ACHN (cell line): ENCODE measurements at places on chromosomes 6 and 20.
A peak's percentile ranks its signal among the peaks of the same experiment; 100 is the strongest.

DNA sequence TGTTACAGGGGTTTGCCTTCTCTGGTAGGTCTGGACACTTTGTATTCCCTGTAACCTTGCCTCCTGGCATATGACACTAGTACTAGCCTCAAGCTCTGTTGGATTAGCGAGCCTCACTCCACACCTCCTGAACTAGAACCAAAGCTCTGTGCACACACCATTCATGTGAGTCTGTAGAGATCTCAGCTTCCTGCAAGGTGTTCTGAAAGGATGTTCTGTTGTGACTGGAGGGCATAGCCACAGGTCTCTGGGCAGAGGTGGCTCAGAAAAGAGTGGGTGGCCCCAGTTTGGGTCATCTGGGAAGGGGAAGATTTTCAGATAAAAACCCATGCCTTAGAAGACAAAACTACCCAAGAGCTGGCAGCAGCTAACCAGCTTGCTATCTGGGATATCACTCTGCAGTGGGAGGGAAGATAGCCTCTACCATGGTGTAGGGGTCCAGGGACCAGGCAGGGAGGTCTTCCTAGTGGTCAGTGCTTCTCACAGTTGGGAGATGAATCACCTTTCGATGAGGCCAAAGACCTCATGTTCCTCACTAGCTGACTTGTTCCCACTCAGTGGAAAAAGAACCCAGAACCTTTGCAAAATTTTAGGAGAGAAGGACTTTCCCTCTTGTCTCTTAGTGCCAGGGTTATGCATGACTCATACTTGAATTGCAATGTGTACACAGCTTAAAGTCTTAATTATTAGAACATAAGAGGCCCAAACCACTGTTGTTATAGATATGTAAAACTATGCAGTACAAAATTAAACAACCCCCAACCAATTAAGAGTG lies 41.4 kb downstream of the HLA-F start:
- DNase-seq: no peak

GRCh38 chr6:21198032-21198640 lies 395.4 kb upstream of the SOX4 start:
- DNase-seq: no peak

DNA sequence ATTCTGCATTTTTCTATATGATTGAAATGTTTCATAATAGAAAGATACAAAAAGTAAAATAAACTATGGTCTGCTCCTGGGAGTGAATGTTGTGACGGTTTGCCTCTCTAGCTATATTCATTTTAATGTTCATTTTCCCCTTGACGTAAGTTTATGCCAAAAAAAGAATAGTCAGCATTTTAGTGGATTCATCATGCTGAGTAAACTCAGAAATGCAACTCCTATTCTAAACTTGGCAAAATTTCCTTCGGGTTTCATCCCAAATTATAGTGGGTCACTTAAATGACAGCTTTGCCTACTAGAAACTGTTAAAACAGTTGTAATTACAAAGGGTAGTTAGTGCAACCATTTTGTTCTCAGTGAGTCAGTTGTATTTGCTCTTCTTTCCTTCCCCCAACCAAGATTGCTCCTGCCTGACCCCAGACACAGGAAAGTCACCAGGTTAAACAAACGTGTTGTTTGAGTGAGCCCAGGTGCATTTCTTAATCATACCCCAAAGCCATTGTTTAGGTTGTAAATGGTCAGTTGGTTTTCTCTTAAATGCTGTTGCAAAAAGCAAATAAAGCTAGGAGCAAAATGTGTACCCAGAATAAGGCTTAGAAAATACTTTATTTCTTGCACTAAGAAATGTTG lies 482.3 kb upstream of the SOX4 start:
- no peak for DNase-seq

DNA sequence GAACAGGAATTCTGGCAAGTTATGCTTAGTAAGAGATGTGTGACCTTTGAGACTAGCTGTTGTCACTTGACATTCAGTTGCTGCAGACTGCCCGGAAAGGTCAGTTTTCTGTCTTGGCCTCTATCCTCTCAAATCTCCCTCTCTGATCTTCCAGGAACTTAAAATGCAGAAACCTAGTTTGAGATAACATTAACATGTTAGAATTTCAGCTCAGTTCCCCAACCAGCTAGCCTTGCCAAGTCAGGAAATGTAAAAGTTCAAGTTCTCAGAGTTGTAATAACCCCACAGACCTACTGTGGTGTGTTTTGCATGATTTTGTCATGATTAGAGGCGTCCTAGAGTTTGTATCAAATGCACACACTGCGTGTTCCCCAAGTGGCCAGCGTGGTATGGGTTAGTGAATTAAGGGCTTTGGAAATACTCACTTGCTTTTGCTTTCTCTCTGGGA lies 46.6 kb downstream of the DUSP22 start:
- no peak for DNase-seq

GRCh38 chr20:34131491-34131890 lies 19.4 kb upstream of the EIF2S2 start:
- no peak for DNase-seq

GRCh38 chr6:111291336-111292259 lies 191.4 kb downstream of the REV3L start:
- DNase-seq: no peak

DNA sequence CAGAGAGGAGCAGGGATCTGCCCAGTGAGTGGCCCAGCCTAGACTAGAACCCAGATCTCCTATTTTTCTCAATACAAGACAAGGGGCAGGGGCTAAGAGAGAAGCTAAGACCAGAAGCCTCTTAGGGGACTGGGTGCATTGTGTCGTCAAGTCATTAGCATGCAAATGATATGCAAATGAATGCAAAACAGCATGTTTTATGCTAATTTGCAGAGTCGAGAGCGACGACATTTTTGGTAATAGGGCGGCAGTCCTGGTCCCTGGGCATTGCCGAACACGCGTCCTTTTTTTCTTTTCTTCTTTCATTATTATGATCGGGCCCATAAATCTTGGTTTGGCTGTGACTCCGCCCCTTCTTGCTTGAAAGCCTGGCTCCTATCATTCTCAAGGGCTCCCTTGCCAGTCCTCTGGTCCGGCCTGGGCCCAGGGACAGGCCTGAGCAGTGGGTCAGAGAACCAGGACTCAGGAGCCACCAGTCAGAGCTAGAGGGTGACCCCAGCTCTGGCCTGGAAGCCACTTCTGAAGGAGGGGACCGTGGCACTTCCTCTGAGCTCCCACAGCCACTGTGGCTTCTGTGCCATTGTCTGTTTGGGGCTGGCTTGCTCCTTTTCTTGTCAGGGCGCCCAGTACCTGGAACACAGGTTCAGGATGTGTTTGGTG lies 32.0 kb upstream of the SCRT2 start:
- no peak for DNase-seq

- no peak for DNase-seq
Observed at GRCh38 chr6:53834132-53834531, 39.3 kb downstream of the LRRC1 start.

- no peak for DNase-seq
Observed at GRCh38 chr20:32638848-32639247, 34.9 kb downstream of the C20orf203 start.

- DNase-seq: no peak
Observed at GRCh38 chr6:55778705-55779104, 96.7 kb downstream of the BMP5 start.

DNA sequence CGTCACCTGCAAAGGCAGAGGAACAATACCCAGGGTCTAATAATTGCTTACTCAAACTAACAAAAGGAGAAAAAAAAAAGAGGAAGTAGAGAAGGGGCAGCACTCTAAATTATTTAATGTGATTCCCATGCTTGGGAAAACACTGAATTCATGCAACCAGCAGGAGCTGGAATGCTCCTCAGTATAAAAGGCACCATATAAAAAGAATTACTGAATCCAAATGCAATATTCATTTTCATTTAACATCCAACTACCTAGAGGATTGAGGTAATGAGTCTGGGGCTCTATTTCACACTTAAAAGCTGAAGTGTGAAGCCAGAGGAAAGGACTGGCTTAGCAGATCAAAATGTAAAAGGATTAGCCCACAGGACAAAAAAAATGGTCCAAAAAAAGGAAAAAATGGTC lies 8.7 kb downstream of the B4GALT5 start:
- no peak for DNase-seq

DNA sequence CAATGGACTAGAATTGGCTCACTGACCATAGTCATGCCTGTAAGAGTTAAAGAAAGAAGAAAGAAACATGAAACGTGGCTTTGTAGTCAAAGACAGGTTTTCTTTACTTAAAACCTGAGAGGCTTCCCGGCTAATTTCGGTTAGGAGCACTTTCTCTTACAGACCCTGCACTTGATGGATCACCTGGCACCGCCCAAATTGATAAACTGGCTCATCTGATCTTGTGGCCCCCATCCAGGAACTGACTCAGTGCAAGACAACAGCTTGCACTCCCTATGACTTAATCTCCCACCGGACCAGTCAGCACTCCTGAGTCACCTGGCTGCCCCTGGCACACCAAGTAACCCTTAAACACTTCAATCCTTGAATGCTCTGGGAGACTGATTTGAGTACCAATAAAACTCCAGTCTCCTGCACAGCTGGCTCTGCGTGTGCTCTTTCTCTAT lies 12.3 kb downstream of the TMEM14B start:
- DNase-seq: peak; percentile 89

GRCh38 chr6:7203939-7204338 lies 96.2 kb downstream of the RREB1 start:
- DNase-seq: no peak

GRCh38 chr6:77383026-77383425 lies 80.3 kb downstream of the HTR1B start:
- DNase-seq: no peak

- DNase-seq: no peak
Observed at GRCh38 chr20:46905364-46906125, 10.9 kb downstream of the EYA2 start.

DNA sequence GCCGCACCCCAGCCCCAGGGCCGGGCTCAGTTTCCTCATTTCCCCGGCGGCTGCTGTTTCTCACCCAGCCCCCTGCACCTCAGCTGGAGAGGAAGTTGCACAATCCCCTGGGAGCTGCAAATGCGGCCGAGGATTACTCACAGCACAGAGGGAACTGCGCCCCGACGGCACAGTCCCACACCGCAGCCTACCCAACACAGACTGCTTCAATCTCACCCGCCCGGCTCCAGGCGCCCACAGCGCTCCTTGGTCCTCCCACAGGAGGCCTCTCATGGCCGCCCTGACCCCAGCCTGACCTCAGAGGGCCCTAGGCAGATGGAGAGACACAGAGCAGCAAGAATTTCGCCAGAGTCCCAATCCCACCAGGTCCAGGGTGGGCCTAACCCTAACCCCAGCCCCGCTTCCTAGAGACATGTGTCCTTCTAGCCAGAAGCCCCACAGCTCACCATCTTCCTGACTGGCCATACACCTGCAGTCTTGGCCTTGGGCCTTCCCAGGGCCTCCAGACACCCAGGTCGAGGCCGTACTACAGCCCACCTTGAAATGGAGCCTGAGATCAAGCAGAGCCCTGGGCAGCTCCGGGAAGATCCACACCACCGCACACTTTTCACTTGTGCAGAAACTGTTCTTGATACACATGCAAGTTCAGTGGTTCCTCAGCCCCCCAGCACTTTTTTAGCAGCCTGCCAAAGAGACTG lies 11.7 kb downstream of the TFEB start:
- DNase-seq: peak; percentile 81

DNA sequence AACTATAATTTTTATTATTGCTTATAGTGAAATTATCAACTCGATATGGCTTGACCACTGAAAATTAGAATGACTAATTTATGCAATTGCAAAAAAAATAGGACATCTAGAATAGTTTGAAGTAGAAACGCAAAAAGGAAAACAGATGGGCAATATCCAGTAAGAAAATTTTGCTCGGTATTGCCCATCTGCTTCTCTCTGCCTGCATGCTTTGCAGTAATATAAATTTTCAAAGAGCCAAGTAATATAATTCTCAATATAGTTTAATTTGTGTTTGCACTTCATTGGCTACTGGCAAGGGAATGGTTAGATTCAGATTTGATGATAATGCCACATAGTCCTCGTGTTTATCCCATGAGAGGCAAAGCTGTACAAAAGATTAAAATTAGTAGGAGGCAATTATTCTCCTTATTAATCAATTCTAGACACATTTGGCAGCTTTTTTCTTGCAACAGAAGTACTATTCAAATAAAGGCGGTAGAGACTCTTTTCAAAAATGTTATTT lies 27.3 kb upstream of the LAMA2 start:
- no peak for DNase-seq

GRCh38 chr6:161736781-161737292 lies 463.0 kb upstream of the AGPAT4 start:
- no peak for DNase-seq

DNA sequence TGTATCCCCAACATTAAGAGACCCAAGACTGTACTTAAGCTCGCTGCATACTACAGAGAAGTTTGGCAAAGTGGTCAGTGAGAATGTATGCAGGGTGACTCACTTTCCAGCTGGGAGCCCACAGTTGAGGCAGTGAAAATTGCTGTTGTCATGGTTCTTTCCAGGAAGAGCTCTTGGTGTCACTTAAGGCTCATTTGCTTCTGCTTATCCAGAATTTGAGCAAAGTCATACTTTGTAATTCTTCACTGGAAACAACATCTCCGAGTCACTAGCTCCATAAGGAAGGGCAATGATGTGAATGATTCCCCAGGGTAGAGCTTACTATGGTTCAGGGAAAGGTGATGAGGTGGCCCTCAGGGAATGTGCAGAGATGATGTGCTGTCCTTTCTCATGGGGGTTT lies 65.4 kb upstream of the FBXL4 start:
- DNase-seq: peak; percentile 92

DNA sequence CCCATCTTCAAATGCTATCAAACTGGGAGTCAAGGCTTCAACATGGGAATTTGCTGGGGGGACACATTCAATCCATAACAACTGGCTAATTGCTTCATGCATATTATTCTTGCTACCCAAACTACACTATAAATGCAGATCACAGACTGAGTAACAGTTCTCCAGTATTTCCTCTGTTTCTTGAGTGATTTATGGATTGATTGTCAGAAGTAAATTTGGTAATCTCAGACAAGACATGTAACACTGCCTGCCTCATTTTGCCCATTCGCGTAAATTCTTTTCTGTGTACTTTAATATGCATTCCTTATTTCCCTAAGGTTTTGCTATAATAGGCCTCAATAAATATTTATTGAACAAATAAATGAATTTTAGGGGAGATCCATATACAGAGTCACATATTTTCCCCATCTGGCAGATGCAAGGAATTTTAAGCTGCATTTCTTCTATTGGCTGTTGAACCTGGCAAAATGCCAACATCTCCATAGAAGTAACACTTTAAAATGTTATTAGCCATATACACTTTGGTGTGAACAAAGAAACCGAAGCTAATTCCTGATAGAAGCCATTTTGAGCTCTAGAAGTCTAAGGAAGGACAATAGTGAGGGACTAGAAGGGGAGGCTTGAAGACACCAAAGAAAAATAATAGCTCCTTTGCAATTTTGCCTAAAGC lies 98.2 kb downstream of the QRSL1 start:
- no peak for DNase-seq

DNA sequence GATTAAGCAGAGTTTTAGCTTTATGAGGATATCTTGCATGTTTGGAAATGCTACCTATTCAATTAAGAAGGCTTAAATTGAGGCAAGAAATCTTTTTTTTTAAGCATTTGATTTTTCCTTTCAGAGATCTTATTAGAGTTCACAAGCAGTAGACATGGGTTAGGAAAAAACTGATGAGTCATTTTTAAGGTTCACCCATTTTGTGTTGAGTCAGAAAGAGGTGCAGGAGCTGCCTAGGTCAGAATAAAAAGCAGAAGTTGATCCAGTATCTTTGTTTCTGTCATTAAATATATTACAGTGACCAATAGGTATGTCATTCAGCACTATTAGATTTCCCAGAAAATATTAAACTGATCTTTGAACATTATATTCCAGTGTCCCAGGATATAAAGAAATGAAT lies 306.8 kb downstream of the LMBRD1 start:
- DNase-seq: no peak
